ENCODE measurements at places on chromosomes 1 and 21.

DNA sequence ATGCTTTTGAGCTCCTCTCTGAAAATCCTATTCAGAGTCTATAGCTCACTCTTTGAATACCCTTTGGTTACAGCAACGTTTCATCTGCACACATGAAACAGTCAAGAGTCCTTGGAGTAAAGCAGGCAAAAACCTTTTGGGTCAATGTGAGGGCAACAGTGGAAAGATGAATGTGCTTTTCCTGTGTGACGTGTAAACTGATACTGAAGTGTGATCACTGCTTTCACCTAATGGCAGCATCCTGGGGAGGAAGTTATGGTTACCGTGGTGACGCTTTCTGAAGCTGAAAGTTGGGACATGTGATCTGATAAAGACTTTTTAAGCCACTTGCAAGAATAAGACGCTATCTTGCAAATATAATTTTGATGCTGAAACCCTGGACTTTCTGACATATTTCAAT is 160.0 kb downstream of the SEC16B start:
- DNase-seq: no peak

DNA sequence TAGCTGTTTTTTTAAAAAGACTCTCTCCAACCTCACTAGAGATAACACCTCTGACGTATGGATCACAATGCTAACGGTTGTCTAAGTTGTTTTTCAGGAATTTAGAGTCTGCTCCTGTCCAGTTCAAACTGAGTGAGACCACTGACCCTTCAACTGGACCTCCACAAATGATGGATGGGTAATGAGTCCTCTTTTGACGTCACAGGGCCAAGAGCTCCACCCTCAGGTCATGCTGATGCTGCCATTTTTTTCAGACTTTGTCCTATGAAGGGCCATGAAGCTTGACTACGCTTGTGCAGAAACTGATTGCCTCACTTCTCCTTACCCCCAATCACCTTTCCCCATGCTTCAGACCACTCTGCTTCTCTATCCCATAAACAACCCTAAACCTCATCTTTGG is 16.6 kb downstream of the GRIK3 start:
- DNase-seq: no peak

DNA sequence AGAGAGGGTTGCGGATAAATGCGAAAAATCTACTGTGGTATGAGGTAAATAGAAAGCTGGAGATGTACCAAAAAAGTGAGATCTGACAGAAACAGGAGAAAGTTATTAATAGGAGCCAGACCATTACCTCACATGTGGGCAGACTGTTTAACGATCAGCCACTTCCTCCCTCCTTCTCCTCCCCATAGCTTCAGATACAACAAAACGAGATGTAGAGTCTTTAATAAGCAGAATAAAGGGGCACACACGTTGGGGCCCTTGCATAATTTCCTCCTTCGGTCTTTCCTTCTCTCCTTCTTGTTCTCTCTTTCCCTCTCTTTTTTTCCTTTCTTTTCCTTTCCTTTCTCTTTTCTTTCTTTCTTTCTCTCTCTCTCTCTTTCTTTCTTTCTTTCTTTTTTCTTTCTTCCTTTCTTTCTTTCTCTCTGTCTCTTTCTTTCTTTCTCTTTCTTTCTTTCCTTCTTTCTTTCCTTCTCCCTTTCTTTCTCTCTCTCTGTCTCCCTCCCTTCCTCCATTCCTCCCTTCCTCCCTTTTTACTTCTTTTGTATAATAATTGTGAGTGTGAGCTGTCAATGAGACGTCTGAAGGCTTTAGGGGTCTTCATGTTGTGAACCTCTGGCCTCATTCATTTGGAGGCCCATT is 242.1 kb downstream of the GRIK1 start:
- DNase-seq: no peak

- DNase-seq: no peak
These were observed 10.1 kb upstream of the C1orf159 start for GRCh38 chr1:1125945-1126344.

- DNase-seq: no peak
These were observed 45.9 kb downstream of the ADSS2 start for GRCh38 chr1:244405856-244406255.

DNA sequence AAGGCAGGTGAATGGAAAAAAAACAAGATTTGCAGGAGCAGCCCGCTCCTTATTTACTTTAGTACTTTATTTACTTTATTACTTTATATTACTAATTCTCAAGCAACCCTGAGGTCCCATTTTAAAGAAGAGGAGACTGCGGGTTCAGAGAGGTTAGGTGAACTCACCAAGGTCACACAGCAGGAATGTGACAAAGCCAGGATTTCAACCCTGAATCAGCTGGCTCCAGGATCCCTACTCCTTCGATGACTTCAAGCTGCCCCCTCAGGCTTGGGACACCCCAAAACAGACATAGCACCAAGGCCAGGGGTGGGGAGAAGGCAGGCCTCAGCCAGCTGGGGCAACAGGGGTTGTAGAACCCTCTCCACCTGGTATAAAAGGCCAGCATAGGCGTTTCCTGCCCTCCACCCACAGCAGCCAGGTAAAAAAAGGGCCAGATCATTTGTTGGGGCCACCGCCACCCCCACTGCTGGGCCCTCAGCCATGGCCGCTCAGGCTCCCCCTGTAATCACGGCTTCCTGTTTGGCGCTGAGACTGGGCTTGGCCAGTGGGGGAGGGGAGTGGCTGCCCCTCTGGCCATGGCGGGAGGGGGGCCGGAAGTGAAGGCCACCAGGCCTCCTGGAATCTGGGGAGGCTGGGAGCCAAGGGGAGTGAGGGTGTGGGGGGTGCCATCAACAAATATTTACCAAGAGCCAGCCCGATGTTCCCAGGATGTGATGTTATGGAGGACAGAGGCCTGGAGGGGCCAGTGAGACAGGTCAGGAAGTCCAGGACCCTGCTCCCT is 6.6 kb downstream of the SDC3 start:
- DNase-seq: no peak

DNA sequence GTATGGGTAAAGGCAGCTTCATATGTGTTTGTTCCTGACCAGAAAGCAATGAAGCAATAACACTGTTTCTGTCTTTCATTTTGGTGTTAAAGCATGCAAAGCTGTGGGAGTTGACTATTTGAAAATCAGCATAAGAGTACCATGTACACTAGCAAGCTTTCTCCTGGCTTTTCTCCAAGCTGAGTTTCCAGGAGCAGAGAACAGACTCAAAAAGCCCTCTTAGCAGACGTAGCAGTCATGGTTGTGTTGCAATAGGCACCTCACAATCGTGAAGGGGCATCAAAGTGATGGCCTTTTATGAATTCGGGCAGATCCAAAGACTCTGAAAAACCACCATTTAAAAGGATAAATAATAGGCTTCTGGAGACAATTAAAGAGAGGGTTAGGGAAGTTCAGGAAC is 159.7 kb downstream of the PTGER3 start:
- DNase-seq: no peak

- DNase-seq: no peak
These were observed 10.7 kb upstream of the CCN1 start for GRCh38 chr1:85569737-85570404.

- no peak for DNase-seq
These were observed 433.0 kb upstream of the RUNX1 start for GRCh38 chr21:35482096-35482495.

DNA sequence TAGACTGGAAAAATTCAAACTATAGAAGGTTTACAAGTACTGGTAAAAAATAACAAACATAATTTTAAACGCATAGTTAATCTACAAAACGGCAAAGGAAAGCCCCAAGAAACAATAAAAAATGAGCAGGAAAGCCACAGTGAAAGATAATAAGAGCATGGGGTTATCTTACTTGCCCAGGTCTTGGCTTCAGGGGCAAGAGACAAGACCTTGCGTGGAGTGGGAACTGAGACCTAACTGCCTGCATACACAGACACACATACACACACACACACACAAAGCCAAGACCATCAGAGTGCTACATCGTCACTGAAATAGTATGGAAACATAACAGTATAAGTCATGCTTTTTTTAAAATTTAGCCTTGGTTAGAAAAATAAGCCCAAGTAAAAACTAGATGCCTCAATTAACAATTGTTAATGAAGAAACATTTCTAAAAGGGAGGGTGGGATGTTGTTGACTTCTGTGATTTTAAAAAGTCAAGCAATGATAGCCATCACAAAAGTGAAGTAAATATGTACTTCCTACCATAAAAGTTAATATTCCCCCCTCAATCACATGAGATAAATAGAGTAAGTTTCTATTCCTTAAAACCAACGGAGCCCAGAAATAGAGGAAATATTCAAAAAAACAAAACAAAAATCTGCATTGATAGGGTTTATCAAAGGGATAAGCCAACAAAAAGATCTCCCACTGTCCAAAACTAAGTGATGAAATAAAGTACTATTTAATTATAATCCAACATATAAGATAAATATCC is 29.4 kb upstream of the CRP start:
- no peak for DNase-seq

DNA sequence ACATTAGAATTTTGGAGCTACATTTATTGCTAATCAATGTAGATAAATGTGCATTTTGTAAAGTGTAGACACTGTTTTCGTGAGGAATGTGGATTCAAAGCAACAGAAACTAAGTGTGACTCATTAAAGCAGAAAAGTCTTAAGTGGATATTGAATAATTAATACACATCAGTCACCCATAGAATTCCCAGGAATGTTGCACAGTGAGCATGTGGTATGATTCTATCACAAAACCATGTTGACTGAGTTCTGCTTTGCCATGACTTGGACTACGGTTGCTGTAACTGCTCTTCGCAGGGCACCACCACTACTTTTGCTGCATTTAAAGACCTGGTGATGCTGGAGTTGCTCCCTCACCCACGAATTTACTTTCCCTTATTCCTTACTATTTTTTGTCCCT is 471.8 kb downstream of the KCNT2 start:
- no peak for DNase-seq

DNA sequence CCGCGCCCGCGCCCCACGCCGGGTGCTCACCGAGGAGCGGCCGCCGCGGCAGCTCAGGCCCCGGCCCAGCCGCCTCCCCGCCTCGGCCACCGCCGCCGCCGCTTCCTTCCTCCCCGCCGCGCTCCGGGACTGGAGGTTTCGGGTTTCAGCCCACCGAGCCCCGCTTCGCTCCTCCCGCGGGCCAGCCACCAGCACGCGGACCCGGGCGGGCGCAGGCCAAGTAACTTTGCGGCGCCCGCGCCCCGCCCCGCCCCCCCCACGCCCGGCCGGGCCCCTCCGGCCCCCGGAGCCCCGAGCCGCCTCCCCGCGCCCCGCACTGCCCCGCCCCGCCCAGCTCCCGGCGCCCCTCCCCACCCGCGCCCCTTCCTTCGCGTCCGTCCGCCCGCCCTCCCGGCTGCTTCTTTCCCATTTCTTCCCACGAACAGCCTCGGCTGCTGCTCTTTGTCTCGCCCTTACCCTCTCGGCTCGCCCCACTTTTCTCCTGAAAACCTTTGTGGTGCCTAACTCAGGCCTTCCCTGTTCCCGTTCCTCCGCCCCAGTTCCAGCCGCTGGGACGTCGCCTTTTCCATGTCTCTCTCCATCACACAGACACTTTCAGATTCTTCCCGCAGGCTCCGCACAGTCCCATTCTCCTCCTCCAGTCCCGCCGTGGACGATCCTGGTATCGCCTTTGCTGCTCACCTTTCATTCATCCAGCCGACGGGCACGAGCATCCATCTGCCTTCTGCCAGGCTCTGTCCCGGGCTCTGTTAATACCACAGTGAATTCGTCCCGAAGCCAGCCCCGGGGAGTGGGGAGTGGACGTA is at the start of gene GPR161:
TSS of gene GPR161 (minus strand) at position 222 of the 806 bp plus-strand sequence. CDS start 32,080 bp downstream, outside the sequence.
- peak; percentile 9 for DNase-seq

DNA sequence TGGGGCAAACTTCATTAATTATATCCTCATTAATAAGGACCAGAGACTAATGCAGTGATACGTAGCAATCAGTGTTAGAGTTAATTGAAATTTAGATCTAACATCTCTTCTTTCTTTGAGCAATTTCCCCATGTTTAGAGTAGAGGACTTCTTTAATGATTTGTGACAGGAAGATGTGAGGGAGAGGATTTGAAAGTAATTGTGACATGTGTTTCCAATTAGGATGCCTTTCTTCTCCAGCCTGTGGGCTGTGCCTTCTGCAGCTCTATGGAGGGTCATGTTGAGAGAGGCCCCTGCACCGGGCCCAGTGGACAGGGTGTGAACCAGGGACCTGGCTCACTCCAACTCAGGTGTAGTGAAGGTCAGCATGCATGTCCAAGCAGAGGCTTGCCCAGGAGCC is 103.0 kb downstream of the GREM2 start:
- DNase-seq: no peak

- DNase-seq: no peak
These were observed 156.3 kb downstream of the TM2D1 start for GRCh38 chr1:61568460-61569302.

- DNase-seq: no peak
These were observed 383.9 kb downstream of the PTBP2 start for GRCh38 chr1:97105531-97105930.

- no peak for DNase-seq
These were observed 110.5 kb downstream of the CASZ1 start for GRCh38 chr1:10685808-10686403.

DNA sequence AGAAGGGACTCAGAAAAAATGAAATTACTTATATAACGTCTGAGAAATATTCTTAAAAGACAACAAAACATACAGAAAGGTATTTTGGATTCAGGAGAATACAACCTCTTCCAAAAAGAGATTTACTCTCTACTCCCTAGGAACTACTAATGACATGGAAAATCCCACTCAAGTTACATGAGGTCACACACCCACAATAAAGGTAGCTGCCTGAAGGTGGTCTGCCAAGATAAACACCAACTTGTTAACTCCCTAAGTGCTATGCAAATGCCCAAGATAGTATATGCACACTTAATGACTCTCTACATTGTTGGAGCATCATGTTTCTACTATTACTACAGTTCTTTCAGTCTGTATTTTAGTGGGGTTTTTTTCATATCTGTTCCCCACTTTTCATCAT is 26.5 kb downstream of the RERE start:
- DNase-seq: no peak

- DNase-seq: no peak
These were observed 25.4 kb downstream of the IVNS1ABP start for GRCh38 chr1:185291652-185292051.

DNA sequence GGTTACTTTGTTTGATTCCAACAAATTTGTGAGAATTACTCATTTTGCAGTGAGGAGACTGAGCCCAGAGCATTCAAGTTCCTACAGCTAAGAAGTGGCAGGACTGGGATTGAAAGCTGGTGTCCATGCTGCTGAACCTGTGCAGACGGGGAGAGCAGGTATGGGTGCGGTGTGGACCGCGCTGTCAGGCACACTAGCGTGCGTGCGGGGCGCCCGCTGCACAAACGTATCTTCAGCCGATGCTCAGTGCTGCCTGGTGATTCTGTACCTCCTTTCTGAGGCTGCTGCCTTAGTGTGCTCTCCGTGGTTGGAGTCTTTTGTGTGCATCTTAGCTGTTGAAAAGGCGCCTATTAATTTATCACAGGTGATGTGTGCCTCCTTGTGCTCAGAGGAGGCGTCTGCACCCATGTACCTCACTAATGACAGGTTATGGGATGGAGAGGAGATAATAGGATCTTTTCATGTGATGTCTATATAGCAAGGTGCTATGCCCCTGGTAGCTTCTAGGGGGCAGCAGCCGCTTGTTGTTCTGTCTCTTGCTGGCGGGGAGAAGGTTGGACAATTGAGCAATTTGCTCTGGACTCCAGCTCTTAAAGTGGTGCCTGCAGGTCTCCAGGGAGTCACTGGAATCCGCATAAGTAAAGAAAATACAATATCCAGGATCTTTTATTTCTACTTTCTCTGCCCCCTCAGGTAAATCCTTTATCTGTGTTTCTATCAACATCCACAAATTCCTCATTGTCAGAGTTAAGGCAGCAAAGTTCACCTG is 32.5 kb downstream of the PEX14 start:
- peak; percentile 51 for DNase-seq

All from stimulated activated naive CD4-positive, alpha-beta T cell treated with Interleukin-2 at 50 U/mL for 16 hours (primary cell).